Kidney (tissue), 22 donors: ENCODE measurements at places on chromosomes 7 and 10.
A peak's percentile ranks its signal among the peaks of the same experiment; 100 is the strongest.

GRCh38 chr10:12376211-12376610 lies 26.9 kb downstream of the CAMK1D start:
- no peak for DNase-seq

DNA sequence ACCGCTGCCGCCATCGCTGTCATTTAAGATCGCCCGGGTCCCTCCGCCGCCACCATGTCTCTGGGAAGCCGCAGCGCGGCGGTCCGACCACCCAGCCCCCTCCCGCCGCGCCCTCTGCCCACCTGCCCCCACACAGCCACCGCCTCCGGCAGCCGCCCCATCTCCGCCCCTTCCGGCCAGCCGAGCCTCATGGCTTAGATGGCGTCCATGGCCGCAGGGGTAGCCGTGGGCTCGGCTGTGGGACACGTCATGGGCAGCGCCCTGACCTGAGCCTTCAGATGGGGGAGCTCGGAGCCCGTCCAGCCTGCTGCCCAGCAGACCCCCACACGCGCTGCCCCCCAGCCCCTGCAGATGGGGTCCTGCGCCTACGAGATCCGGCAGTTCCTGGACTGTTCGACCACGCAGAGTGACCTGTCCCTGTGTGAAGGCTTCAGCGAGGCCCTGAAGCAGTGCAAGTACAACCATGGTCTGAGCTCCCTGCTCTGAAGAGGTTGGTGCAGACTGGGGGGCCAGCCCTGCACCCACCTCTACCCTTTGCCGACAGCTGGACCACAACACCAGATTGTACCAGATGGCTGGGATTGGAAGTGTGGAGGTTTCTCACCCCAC lies 38.0 kb upstream of the TARP start:
- DNase-seq: peak; percentile 79

GRCh38 chr7:52639981-52640380 lies 395.5 kb upstream of the POM121L12 start:
- DNase-seq: no peak

- no peak for DNase-seq
Observed at GRCh38 chr7:127717502-127718339, 65.7 kb downstream of the SND1 start.

GRCh38 chr10:18651324-18652007 lies at the start of gene NSUN6:
TSS of gene NSUN6 (minus strand) at chr10:18651587. CDS start at chr10:18651203, 384 bp downstream.
- DNase-seq: peak; percentile 95

GRCh38 chr10:112429654-112430230 lies 17.0 kb downstream of the ZDHHC6 start:
- no peak for DNase-seq

DNA sequence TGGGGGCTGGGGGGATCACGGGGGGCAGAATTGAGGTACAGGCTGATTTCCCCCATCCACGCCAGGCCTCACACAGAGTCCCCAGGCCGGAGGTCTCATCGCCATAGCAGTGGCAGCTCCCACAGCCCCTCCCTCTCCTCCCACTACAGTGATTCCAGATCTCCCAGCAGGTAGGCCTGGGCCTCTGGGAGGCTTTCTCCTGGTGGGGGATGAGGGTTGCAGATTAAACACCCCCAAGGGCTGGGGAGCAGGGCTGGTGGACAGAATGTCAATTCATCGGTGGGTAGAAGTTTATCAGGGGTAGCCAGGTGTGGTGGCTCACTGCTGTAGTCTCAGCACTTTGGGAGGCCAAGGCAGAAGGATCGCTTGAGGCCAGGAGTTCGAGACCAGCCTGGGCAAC lies 37.2 kb upstream of the HSPB1 start:
- no peak for DNase-seq

- DNase-seq: no peak
Observed at GRCh38 chr7:37411444-37412034, 37.1 kb downstream of the ELMO1 start.

- peak; percentile 87 for DNase-seq
Observed at GRCh38 chr10:69757553-69758309, 44.0 kb upstream of the COL13A1 start.

- DNase-seq: no peak
Observed at GRCh38 chr10:13651969-13652720, 65.4 kb downstream of the PRPF18 start.
